Pancreas (tissue), 10 donors: ENCODE measurements at places on chromosomes 6 and 20. TPM values are rescaled to one million over a fixed set of nuclear protein-coding genes. Genes with fewer than 3 reads are reported as not detected.
A peak's percentile ranks its signal among the peaks of the same experiment; 100 is the strongest.

GRCh38 chr20:12695937-12696336 is 312.8 kb upstream of the SPTLC3 start:
- no peak overlapping the region for H3K27ac ChIP-seq
- DNase-seq, result no peak
- no peaks in the 10 kb centered on the region for H3K27me3 ChIP-seq
- H3K4me3 ChIP-seq, result no peak overlapping the region
- H3K36me3 ChIP-seq, result no peaks in the 10 kb centered on the region

The PEX7 gene
- 9.3 TPM for total RNA-seq

- H3K4me1 ChIP-seq, result no peaks in the 10 kb centered on the region
- H3K27ac ChIP-seq, result peak overlapping the region; percentile 73
- DNase-seq, result peak; percentile 60
Measured at GRCh38 chr20:11686820-11687543, 230.7 kb upstream of the BTBD3 start.

The APOBEC2 gene
- total RNA-seq, result 10.0 TPM

DNA sequence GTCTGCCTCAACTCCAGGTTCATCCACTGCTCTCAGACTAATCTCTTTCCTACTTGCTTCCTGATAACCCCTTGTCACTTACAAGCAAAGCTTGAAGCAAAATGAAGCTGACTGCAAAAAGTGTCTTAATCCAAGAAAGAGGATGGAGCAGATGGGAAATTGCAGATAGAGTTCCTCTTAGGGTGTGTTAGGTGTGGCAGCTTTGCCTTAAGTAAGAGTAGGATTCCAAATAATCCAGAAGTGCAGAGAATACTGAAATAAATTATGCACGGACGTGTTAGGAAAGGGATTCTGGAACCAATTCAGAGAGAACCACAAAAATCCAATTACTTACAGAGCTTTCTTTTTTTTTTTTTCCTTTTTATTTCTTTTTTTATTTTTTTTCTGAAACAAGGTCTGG is 6.1 kb upstream of the RPL7L1 start:
- DNase-seq, result no peak
- no peaks in the 10 kb centered on the region for H3K36me3 ChIP-seq
- no peak overlapping the region for H3K27ac ChIP-seq
- H3K4me3 ChIP-seq, result no peak overlapping the region
- H3K4me1 ChIP-seq, result no peaks in the 10 kb centered on the region
- H3K27me3 ChIP-seq, result no peaks in the 10 kb centered on the region
